HT1080 (cell line): ENCODE measurements at places on chromosomes 1 and 21.

DNA sequence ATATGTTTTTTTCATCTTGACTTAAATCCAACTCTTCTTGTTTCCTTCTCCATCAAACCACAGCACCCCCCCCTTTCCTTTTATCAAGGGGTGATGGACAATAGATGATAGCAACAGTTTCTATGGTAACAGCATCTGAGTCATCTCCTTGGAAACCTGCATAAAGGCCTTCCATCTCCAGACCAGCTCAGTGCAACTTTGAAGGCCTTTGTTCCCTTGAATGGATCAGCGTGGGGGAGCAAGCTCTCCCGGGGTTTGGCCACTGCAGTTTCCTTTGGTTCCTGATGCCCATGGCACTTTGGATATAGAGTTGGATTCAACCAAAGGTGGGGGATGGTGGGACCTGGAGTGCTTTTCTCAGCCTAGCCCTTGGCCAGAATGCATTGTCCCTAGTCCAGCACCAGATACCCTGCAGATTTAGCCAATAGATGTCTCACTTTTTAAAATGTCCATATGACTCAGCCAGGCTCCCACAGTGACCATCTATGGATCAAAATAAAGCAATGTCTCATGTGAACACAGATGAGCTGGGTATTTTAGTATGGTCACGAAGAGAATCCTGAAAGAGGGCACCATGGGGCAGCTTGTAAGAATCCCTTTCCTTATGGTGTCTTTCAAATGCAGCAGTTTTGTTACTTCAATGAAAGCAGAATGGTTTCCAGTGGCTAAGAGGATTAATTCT lies 127.7 kb downstream of the SPATA46 start:
- DNase-seq, result peak; percentile 71

GRCh38 chr1:206695733-206696132 lies 11.0 kb downstream of the MAPKAPK2 start:
- no peak for DNase-seq

DNA sequence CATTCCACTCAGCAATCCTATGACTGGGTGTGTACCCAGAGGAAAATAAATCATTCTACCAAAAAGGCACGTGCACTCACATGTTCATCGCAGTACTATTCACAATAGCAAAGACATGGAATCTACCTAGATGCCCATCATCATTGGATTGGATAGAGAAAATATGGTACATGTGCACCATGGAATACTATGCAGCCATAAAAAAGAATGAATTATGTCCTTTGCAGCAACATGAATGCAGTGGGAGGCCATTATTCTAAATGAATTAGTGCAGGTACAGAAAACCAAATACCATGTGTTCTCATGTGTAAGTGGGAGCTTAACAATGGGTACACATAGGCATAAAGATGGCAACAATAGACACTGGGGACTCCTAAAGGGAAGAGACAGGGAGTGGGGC lies 39.9 kb upstream of the SLC35F3 start:
- DNase-seq, result no peak

GRCh38 chr1:10396870-10397269 lies 2.0 kb upstream of the PGD start:
- DNase-seq, result no peak

GRCh38 chr1:197314682-197315081 lies 46.6 kb downstream of the CRB1 start:
- DNase-seq, result no peak
